ENCODE measurements at places on chromosomes 2 and 18. TPM values are rescaled to one million over a fixed set of nuclear protein-coding genes. Genes with fewer than 3 reads are reported as not detected.

DUSP19 gene
- 3.7 TPM for total RNA-seq

IL1RN gene
- 1.6 TPM for total RNA-seq

TSPYL6 gene
- total RNA-seq = not detected

ITGA6 gene
- total RNA-seq = 93.1 TPM

RESP18 gene
- not detected for total RNA-seq

DNA sequence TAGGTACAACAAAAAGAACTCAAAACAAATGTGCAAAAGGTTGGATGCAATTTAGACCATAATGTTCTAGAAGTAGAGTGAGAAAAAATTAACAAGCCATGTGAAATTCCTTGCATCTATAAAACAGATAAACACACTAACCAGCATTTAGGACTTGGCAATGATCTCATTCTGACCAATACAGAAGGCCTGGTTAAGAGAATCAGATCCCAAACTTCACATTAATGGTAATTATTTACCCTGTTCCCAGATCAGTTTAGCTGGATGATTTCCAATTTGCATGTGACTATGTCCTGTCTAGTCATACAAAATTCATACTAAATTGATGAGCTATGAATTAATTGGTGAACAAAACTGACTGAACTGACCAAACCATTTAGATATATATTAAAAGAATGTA, 98.4 kb upstream of the FIGN start:
- DNase-seq = no peak

DNA sequence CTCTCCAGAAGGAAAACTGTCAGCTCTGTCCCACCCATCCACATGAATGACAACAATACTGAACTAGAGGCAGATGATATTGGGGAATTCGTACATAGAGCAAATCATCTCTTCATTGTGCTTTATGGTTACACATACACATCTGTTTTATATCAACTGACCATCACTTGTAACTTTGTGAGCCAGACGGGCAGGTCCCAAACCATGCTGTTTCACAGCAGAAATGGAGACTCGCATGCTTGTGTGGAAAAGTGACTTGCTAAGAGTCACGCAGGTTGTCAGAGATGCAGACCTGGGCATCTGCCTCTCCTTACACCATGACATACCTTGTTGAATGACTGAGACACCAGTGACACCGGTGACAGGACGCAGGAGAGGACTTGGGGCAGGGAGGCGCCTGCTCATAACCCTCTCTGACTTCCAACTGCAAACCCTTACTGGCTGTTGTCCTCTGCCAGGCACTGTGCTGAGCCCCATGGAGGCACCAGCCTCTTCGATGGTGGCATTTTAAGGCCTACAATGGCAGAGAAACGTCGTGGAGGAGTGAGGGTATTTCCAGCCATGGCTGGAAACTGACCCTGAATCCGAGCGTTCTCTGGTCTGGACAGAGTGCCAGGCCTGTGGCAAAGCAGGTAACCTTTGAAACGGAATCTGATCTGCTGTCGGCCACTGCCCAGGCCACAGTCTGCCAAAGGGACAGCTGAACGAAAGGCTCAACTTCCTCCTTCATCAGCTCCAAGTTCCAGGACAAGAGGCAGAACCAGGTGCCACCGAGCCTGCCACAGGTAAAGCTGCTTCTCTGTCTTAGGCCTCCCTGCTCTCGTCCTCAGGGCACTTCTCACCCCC, 26.9 kb upstream of the ROCK2 start:
- no peak for DNase-seq
